Stimulated activated CD8-positive, alpha-beta memory T cell treated with anti-CD3 and anti-CD28 coated beads, Interleukin-7, amount 100 ng/mL, for 1 hour (primary cell): ENCODE measurements at places on chromosomes 6 and 20.

DNA sequence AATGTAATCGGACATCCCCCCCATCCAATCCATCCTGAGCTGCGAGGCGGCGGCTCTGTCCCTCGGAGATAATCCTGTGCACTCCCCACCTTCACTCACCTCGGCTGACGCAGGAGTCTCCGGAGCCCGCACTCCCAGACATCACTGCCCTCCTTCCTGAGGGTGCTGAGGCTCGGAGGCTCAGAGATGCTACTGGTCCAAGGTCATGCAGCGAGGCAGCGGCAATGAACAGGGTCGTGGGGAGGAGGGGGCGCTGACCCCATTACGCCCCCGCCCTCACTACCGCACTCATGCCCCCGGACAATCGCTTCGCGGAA, 485 bp downstream of the ADISSP start:
- no peak for DNase-seq

- no peak for DNase-seq
Observed at GRCh38 chr6:69232911-69233448, 563.8 kb downstream of the LMBRD1 start.

DNA sequence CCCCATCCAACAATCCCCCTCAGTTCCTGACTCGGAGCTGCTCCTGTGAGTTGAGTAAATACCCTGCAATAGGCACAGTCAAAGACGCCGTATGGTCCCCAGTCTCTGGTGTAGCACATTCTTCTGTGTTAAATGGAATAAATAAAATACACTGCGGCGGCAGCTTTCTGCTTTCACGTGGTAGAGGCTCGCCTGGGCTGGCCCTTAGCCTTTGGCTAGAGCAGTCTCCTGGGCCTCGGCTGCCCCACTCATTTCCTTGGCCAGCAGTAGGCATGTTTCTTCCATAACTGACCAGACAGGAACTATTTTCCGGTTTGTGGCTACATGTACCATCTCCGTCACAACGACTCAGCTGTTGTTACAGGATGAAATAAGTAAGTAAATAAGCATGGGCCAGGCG, 20.7 kb downstream of the SERPINB6 start:
- no peak for DNase-seq

GRCh38 chr20:19074356-19074755, 138.1 kb upstream of the SLC24A3 start:
- DNase-seq, result no peak

GRCh38 chr6:138287144-138287955, 69.1 kb upstream of the PBOV1 start:
- DNase-seq, result no peak

GRCh38 chr20:23142162-23143050, 56.3 kb upstream of the CD93 start:
- no peak for DNase-seq

DNA sequence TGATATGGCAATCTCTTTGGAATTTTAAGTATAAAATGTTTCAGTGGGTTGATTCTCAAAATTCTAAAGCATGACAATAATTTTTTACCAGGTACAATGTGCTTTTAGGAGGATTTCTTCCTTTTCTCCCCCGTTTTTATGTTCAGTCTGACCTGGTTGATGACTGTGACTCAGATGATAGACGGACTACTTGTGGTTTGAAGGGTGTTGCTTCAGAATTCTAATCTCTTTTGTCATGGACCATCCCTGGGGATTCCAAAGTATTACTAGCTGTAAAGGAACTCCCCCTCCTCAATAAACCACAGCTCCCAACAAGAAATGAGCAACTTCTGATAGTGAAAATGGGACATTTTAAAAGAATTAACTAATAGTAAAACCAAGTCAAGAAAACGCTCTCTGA, 34.9 kb upstream of the TNFAIP3 start:
- no peak for DNase-seq

DNA sequence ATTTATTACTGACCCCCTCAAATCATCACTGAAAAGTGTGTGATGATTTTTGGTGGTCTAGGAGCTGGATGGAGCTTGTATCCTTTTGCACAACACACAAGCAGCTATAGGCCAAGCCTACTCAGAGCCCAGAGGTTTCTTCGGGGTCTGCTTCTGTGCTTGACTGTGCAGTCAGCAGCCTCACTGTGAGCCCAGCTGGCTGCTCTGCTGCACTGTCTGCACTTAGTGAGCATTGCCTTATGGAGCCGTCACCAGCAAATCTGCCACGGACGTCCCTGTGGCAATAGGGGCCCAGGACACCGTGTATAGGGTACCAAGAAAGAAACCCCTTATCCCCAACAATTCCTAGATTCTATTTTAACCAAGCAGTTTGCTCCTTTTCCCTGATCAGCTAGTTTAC, 38.6 kb upstream of the GMPR start:
- DNase-seq, result no peak

DNA sequence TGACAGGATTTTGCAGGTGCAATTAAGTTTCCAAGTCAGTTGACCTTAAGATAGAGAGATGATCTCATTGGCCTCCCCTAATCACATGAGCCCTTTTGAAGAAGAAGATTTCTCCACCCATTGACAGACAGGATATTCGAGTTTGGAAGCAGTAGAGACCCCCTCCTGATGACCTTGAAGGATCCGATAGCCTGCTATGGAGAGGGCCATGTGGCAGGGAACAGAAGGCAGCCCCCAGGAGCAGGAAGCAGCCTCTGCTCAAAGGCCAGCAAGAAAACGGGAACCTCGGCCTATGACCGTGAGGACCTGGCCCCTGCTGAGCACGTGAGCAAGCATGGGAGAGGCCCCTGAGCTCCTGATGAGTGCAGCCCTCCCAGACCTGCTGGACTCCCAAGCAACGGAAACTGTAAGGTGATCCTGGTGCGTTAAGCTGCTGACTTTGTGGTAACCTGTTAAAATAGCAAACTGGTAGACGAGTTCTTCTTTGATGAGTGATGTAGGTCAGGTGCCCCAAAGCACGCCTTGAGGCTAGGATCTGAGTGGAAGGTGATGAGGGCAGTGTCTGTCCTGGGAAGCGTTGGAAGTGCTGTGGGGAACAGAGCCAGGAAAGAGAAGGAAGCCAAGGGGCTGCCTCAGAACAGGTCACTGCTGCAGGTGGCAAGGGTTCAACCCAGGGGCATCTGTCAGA, 18.5 kb upstream of the TUBB2A start:
- DNase-seq, result no peak

DNA sequence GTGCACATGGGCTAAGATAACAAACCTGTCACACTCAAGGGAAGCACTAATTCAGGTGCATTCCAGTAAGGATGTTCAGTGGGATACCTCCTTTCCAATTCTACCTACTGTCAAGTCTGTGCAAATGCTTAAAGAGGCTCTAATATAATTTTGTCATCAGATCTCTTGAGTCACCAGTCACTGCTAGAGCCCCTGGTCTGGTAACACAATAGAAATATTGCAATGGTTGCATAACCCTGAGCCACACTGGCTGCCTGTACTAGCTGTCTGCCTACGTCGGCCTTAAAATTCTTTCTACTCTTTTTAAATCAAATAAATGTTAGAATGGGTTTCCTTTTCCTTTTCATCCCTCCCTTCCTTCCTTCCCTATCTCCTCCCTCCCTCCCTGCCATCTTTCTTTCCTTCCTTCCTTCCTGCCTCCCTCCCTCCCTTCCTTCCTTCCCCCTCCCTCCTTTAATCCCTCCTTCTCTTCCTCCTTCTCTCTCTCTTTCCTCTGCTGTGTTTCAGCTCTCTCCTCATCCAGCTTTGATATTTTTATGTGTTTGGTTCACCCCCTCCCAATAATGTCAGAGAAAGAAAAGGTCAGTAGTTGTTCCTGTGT, 28.1 kb upstream of the OLIG3 start:
- DNase-seq, result no peak

GRCh38 chr6:157226026-157226625, 97.2 kb downstream of the TMEM242 start:
- DNase-seq, result no peak

- no peak for DNase-seq
Observed at GRCh38 chr6:470901-471448, 79.4 kb downstream of the IRF4 start.

DNA sequence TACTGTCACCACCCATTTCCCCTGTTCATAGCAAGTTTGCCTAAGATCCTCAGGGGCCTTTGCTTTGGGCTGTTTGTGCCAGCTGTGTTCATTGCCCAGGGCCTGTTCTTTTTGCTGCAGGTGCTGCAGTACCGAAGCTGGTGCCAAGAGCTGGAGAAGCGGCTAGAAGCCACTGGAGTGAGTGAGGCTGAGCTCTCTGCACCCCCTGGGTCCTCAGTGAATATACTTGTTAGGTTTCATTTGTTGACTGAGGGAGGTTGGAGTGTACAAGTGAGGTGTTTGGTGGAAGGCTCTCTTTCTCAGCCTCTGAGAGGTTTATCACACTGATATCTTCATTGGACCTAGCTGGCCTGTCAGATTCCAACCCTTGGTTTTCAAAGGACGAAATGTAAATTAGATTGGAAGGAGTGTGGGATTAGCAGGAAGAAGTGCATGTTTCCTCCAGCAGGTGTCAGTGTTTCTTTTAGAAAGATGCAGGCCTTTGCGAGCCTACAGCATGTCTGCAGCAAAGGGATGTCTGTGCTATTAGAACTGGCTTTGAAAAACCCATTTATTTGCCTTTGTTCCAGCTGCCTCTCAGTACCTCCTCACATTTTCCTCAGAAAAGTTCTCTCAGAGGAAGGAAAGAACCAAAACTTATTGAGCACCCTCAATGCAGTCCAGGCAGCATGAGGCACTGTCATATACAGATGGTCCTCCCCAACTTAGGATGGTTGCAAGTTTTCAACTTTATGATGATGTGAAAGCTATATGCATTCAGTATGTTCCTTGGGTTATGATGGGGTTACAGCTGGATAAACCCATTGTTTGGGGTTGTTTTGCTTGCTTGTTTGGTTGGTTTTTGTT, 8.3 kb downstream of the CEP250 start:
- DNase-seq, result no peak

GRCh38 chr6:108793516-108794251, 54.5 kb upstream of the ARMC2 start:
- no peak for DNase-seq

- no peak for DNase-seq
Observed at GRCh38 chr6:21377356-21377755, 216.2 kb upstream of the SOX4 start.

- DNase-seq, result no peak
Observed at GRCh38 chr6:161922631-161923119, 648.8 kb upstream of the AGPAT4 start.

DNA sequence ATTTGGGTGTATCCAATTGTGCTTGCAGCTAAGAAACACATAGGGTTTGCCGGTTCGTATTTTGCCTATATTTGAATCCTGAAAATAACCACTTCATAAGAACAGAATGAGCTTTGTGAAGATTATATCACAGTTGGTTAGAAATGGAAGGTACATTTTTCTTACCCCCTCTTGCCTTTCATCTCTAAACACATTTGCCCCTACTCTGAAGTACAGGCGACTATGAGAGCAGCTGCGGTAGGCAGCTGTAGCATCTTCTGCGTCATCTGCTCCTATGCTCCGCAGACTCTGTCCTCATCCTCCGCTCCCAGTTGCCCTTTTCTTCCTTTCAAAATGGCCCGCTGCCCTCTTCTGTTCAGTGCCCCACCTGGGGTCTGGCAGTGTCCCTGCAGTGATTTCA, 47.6 kb upstream of the REV3L start:
- DNase-seq, result no peak

GRCh38 chr6:38248500-38249234, 391.1 kb downstream of the BTBD9 start:
- DNase-seq, result no peak

DNA sequence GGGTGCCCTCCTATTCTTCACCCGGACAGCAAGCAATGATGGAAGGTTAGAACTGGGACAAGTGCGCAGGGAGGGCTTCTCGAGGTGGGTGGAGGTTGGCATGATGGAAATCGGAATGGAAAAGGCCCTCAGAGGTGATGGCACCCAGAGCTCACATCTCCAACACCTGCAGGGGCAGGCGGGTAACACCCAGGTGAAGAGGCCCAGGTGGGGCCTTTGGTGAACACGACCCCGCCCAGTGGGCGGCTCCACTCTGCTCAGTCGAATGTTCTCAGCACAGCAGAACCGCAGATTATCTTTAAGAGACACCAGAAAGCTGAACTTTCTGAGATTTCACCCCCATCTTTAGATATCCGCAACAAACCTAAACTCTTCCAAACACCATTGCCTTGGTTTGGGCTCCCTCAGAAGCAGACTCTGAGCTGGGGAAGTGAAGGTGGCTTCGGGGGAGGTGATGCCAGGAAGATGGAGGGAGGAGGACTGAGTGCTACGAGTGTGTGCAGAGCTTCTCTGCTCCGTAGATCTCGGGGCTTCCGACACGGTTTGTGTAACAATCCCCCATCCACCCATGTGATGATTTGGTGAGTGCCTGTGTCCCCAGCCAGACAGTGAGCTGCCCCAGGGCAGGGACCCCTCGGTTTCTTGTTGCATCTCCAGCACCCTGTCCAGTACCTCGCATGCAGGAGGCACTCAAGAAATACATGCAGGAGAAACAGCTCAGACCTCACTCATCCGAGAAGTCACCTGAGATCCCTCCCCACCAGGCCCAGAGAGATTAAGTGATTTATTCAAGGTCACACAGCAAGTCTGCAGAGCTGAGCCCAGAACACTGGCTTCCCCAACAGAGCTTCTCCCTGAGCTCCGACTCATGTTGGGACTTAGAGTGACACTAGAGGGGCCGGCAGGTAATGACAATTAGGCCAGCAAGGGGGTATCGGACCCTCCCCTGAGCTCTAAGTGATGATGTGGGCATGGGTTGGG, 45.4 kb downstream of the BPIFB1 start:
- no peak for DNase-seq

- no peak for DNase-seq
Observed at GRCh38 chr6:145025488-145025887, 709.8 kb downstream of the EPM2A start.

DNA sequence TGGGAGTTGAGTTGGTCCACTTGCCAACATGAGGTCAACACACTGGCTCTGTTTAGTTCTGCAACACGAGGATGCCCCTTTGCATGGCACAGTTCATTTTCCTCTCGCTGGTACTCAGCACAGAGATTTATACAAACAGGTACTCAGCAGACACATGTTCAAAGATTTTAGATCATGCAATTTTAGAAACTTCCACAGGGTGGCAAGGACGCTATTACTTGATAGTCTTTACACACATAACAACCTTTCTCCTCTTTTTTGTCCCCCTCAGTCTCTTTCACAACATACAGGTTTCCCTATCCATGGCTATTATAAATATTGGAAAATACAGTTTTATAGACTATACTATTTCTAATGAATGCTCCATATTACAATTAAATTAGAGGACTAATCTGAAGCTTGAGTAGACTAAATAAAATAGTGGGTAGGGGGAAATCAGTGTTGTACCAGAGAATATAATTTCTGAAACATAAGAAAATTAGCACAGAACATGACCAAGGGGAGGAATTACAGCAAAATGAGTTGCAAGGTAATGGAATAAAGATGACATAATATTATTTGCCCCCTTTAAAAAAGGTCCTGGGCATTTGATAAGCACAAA, 331.8 kb upstream of the BTBD3 start:
- DNase-seq, result no peak
